Effector CD8-positive, alpha-beta T cell (primary cell): ENCODE measurements at places on chromosomes 6 and 20.
A peak's percentile ranks its signal among the peaks of the same experiment; 100 is the strongest.

GRCh38 chr20:24743641-24744040, 205.4 kb upstream of the CST7 start:
- DNase-seq = no peak

DNA sequence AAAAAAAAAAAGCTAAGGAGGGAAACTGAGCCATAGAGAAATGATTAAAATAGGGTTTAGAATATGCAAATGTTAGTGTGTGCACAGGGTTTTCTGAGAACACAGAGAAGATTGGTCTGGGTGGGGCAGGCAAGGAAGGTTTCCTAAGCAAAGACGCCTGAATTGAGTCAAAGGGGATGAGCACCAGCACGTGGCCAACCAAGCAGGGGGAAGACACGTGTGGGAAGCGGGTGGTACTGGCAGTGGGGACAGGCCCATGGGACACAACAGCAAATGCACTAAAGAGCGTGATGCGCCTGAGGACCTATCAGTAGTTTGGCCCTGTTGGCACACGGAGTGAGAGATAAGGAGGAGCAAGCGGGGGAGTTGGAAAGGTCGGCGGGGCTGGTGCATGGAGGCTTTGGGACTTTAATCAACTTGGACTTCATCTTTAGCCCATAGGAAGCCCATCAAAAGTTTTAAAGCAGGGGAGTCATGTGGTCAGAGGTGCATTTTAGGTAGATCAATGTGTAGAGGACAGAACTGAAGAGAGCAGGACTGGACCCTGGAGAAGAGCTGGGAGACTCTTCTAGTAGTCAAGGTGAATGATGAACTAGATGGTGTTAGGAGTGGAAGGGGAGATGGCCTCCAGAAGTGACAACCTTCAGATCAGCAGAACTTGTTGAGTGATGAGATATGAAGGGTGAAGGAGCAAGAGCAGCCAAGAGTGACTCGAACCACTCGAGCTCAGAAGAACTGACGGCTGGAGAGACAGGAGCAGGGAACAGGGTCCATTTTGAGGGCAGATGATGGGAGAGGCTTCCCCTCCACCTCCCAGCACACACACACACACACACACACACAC, 40.2 kb upstream of the MAP3K4 start:
- DNase-seq = no peak

DNA sequence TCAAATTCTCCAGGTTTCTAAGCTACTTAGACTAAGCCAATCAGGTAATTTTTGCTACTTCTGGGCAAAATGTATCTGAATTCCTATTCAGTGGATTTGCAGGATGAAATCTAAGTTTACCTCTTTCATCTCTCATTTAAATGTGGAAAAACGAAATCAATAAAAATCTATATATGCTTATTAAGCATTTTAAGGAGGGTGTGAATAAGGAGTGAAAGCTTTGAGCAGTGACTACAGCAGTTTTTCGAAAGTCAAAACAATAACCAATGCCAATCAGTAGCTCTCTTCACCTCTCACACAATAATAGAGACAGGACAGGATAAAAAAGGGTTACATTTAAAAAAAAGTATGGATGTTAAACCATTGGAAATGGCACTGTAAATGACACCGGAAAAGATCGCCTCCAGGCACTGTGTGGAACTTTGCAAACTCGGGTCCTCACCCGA, 476 bp upstream of the BCKDHB start:
- DNase-seq = no peak

- DNase-seq = no peak
These were observed 233.8 kb downstream of the LRFN2 start for GRCh38 chr6:40353197-40353966.

DNA sequence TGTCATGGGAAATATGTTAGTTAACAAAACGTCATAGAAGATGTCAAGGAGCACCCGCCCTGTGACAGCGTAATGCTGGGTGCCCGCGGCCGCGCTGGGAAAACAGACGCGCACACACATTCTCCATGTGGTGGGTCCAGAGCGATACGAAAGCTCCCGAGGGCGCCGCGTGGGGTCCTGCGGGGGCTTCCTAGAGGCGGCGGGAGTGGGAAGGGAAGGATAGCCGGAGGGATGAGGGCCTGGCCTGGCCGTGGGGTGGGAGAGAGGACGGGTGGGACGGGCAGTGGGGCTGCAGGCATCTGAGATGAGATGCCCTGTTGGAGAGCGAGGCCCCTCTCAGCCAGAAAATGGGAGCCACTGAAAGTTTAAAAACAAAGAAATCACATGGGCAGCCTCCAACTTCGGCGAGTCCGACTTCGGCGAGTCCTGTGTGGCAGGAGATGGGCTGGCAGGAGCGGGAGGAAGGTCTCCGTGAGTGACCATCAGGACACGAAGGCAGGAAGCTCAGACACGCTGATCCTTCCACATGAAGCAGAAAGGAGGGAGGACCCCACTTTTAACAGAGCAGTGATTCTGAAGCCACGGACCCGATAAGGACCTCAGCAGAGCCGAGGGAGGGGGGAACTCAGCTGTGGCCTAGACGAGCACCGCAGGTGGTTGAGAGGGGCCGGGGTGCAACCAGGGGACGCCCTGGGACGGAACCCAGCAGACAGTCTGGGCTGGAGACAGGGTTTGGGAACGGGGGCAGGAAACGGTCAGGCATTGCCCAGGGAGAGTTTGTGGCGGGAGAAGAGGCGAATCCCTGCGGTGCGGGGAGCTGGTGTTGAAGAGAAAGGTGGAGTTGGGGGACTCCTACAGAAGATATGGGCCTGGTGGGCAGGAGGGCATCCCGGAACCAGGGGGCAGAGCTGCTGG, 114.1 kb upstream of the FRMD1 start:
- DNase-seq = no peak

DNA sequence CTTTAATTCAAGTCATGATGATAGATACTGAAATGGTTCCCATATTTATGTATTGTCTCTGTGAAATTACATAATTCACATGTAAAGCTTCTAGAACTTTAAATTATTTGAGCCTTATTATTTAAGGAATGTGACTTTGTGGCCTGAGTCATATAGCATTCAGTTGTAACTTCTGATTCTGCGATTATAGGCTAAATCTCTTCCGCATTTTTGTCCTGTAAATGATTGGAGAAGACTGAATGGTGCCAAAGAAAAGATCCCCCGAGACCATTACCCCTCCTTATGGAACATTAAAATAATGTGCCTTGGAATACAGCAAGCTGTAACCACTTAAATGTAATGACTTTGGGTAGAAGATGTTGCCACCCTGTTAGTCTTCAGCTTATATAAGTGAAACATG, 63.3 kb upstream of the MAP7 start:
- DNase-seq = no peak

DNA sequence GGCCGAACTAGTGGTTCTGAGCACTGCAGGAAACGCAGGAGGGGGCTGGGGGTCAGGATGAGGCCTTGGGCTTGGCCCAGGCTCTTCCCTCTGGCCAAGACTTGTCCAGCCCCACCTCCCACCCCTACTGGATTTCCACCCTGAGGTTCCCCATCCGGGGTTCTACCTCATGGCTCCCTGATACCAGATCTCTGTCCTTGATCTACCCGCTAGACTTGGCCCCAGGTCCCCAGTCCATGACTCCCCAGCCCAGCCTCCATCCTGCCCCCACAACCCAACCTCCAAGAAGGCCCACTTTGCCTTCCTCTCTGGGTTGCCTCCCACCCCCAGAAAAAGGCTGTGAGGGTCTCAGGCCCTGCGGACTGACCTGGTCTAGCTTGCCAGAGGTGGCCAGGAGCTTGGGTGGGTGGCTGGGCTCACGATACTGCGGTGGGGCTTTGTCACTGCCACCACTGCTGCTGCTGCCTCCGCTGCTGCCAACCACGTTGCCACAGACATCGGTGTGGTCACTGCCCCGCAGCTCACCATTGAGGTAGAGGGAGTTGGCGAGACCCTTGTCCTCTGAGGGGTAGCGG, 6.8 kb upstream of the FASTKD5 start:
- no peak for DNase-seq

DNA sequence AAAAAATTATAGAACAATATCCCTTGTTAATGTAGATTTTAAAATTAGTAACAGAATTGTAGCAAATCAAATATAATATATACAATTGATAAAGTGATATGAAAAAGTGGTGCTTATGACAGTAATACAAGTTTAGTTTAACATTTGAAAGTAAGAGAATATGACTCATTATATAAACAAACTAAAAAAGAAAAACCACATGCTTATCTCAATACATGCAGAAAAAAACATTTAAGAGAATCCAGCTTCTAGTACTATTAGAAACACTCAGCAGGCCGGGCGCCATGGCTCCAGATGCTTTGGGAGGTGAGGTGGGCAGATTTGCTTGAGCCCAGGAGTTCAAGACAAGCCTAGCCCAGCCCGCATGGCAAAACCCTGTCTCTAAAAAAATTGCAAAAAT, 60.7 kb upstream of the LAMA2 start:
- DNase-seq = no peak

DNA sequence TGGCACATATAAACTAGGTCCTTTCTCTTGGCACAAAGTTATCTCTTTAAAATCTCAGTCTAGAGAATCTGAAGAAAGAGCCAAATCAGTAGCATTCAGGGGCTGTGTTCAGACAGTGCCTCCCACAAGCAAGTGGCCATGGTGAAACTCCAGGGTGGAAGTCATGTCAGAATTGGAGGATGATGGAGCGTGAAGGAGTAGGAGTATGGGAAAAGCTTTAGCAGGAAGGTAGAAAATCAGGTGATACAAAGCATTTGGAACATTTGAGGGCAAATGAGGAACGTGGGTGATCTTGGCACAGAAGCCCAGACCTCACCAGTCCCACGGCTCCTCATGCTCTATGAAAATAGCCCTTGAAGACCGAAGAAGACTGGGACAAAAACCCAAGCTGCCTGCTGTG, 2.8 kb upstream of the HLA-DQB1 start:
- DNase-seq = no peak

DNA sequence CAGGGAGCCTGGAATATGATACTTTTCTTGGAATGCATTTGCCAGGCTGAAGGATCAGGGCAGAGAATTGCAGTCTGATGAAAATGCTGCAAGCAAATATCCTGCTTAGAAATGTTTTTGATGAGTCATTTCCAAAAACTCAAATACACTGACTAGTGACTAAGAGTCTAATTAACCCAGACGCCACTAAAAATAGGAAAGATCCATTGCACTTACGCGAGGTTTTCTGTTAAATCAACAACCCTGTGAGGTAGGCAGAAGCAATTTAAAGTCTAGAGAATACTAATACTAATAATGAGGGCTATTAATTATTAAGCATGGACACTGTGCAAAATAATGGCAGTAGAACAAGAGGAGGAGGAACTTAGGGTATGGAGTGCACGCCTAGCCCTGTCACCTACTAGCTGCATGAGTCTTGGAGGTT, 130.1 kb upstream of the DOK5 start:
- no peak for DNase-seq

GRCh38 chr6:36360241-36361054, 23.8 kb upstream of the BNIP5 start:
- peak; percentile 56 for DNase-seq

DNA sequence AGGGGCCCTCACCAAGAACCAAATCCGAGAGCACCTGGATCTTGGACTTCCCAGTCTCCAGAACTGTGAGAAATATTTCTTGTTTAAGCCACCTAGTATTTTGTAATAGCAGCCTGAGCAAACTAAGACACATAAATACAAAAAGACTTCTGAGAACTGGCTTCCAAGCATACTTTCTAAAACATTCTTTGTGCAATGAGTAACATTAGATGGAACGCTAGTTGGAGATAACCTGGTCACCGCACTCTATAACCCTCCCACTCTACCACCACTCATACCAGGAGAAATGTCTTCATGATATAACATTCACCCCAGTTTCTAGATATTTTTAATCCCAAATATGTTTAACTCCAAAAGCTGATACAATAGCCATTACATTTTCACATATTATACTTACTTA, 169.5 kb upstream of the THEMIS start:
- no peak for DNase-seq

GRCh38 chr20:54324041-54324440, 116.2 kb downstream of the PFDN4 start:
- DNase-seq = no peak
